Progenitor cell of endocrine pancreas (in vitro differentiated cells): ENCODE measurements at places on chromosomes 6 and 20. TPM values are rescaled to one million over a fixed set of nuclear protein-coding genes. Genes with fewer than 3 reads are reported as not detected.
A peak's percentile ranks its signal among the peaks of the same experiment; 100 is the strongest.

DNA sequence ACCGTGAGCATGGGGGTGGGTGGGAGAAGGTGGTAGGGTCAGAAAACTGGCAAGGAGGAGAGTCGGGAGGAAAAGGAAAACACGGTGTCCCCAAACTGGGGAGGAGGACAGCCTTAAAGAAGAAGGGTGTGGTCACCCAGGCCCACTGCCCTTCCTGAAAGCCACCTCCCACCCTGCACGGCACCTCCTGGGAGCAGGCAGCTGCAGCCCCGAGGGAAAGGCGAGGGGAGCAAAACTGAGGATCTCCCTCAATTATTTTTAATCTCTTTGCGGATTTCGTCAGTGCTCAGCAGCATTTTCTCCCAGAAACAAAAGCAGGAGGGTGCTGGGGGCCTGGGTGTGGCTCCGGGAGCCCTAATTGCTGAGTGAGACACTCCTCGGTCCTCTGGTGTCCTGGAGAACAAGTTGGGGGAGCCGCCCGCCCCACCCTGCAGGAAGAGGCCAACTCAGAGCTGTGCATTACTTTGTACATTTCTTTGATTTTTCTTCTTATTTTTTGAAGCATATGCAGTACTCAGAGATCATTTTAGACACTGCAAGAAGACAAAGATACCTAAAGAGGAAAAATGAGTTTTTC lies 56.4 kb downstream of the RIOK1 start:
- H3K27ac ChIP-seq, result no peak overlapping the region
- peaks cover 2% of the 10 kb centered on the region for H3K36me3 ChIP-seq
- peaks cover 4% of the 10 kb centered on the region for H3K27me3 ChIP-seq
- H3K4me1 ChIP-seq, result peaks cover 30% of the 10 kb centered on the region
- H3K4me3 ChIP-seq, result no peak overlapping the region

DNA sequence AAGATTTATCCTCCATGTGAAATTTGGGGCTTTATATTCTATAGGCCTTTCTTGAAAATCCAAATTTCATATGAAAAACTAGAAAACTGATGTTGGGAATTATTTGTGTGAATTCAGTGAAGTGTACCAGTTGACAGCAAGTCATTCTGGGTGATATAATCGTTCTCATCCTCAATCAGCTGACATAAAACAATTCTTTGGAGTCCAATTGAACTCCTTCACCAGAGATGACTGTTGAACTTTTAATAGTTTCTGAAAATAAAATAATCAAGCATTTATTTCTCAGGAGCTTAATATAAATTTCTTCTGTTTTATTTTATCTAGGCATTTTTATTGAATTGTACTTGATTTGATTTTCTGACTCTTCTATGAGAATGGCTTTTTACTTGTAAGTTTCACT lies 92.6 kb downstream of the ADGRB3 start:
- peaks cover 21% of the 10 kb centered on the region for H3K4me1 ChIP-seq
- no peak overlapping the region for H3K4me3 ChIP-seq
- no peaks in the 10 kb centered on the region for H3K36me3 ChIP-seq
- H3K27ac ChIP-seq, result no peak overlapping the region
- no peak for DNase-seq

DNA sequence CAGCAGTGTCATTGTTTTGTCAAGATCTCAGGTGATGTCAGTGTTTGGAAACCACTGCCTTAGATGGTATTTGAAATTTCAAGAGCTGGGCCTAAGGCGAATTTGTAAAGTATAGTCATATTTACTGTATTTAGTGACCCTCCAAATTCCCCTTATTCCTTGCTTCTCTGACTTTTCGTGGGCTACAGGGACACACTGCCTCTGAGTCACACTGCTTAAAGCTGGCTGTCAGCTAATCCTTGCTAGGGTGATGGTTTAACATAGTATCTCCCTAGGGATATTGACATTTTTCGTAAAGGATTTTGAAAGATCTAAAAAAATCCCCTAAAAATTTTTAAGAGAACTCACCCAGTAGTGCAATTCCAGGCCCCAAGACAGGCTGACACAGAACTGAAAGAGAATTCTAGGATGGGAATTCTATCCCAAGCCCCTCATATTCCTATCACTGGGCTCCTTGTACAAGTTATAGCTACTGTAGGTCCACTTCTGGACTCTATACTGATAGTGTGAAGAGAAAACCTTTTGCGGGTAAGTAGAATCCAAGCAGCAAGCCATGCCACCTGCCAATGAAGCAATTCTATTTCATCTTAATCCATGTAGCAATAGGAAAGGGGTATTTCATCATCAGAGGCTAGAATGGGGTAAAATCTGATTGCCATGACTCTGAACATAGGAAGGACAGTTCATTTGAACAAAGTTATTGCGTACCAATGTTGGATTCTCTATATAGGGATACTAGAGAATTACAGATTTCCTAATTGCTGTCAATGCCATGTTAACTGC lies 4.3 kb downstream of the BMP6 start:
- peaks cover 68% of the 10 kb centered on the region for H3K27me3 ChIP-seq
- no peak overlapping the region for H3K4me3 ChIP-seq
- H3K27ac ChIP-seq, result no peak overlapping the region
- no peaks in the 10 kb centered on the region for H3K36me3 ChIP-seq

MOCS1 gene
- 15.9 and 17.5 TPM in 2 replicates for total RNA-seq

TFAP2C gene
- total RNA-seq, result 0.50 and 0.80 TPM in 2 replicates

DNA sequence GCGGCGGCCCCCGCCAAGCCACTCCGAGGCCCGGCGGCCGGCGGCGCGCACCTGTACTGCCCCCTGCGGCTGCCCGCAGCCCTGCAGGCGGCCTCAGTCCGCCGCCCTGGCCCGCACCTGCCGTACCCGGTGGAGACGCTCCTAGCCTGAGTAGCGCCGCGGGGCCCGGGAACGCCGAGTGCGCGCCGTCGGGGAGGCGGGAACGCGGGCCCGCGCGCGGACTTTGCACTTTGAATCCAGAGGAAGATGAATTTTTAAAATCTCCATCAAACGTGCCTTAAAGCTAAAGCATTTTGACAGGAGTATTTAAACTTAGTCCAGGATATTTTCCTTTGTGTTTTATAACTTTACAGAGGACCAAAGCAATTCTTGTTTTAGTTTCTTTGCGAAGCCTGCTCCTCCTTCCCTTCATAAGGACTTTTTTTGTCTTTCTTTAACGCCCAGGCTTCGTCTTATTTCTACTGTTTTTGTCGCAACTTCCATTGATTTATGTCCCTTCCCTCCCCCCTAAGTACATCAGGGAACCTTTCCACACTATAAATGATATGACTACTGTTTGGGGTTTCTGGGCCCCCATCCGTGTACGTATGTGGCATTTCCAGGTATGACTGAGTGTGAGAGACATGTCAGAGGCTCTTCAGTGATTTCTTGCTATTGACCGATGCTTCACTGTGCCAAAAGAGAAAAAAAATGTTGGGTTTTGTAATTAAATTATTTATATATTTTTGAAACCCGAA lies 2.0 kb downstream of the FOXQ1 start:
- peak; percentile 57 for DNase-seq
- peak overlapping the region; percentile 62 for H3K4me3 ChIP-seq
- H3K36me3 ChIP-seq, result peaks cover 3% of the 10 kb centered on the region
- peaks cover 16% of the 10 kb centered on the region for H3K4me1 ChIP-seq
- peaks cover 63% of the 10 kb centered on the region for H3K27me3 ChIP-seq

DNA sequence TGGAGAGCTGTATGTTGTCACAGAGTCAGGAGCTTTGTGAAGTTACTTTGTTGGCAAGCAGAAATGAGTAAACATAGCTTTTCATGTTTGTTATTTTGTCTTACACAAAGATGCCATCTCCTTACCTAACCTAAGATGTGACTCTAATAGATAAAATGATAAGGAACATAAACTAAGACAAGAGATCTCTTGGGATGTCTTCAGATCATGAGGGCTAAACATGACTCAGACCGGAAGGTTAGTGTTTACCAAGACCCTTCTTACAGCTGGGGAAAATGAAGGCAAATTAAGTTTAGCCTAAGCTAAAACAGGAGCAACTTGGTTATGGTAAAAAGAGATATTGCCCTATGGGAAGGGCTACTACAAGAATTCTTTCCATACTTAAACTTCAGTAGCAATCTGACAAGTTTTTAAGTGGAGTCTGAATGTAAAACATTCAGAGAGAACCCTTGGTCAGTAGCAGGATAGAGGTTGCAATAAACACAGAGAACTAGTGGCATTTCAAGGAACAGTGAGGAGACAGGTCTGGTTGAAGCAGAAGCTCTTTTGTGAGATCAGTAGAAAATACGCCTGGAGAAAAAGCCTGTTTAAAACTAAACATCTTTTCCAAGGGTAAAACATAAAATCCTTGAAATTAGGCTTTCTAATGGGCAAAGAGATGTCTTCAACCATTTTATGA lies 29.9 kb downstream of the SGK1 start:
- no peak for DNase-seq
- H3K27ac ChIP-seq, result no peak overlapping the region
- no peak overlapping the region for H3K4me3 ChIP-seq
- no peaks in the 10 kb centered on the region for H3K27me3 ChIP-seq

DNA sequence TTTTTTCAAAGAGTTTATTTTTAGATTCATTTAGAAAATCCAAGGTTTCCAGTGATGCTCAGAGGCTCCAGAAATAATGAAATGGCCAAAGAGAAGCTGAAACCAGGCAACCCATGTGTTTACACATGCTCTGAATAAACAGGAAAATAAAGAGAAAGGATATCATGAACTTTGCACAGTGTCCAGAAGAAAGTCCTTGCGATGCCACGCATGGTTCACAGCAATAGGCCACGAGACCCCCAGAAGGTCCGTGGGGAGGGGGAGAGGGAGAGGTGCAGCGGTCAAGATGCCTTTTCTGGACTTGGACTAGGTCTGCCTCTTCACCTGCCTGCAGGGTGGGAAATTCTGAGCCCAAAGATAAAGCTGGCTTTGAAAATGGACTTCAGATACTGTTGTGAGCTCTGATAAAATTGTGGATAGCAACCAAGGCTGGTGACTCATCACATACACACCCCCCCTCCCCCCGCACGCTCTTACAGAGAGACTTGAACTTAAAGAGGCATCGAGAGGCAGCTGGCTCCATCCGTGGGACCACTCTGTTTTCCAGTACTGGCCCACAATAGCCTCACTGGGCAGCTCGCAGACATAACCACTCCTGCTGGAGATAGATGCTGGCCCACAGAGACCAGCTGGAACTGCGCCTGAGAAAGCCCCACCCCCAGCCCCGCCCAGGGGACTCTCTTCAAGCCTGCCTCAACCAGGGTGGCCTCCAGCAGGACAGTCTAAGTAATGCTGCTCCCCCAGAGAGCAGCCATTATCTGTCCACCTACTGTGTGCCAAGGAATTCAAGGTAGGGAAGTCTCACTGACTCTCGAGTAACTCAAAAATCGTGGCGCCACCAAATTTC lies 21.2 kb upstream of the NFATC2 start:
- peaks cover 19% of the 10 kb centered on the region for H3K4me1 ChIP-seq
- no peak for DNase-seq
- H3K27ac ChIP-seq, result no peak overlapping the region
- H3K36me3 ChIP-seq, result no peaks in the 10 kb centered on the region
- H3K4me3 ChIP-seq, result peak overlapping the region; percentile 24
- peaks cover 70% of the 10 kb centered on the region for H3K27me3 ChIP-seq

DNA sequence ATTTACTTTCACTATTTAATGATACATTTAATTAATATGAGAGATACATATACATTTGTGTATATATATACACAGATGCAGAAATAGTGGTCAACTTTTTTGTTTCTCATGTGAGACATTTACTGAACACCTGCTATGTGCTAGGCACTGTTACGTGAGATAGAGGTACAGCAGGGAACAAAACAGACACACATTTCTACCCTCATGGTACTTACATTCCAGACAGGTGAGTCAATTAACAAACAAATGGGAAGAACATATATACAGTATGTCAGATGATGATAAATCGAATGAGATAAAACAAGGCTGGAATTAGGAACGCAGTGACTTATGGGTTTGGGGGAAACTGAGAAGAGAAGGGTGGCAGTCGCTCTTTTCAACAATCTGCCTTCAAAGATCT lies 5.1 kb downstream of the TFB1M start:
- H3K4me3 ChIP-seq, result no peak overlapping the region
- DNase-seq, result no peak
- no peak overlapping the region for H3K27ac ChIP-seq
- H3K36me3 ChIP-seq, result peaks cover 20% of the 10 kb centered on the region

DNA sequence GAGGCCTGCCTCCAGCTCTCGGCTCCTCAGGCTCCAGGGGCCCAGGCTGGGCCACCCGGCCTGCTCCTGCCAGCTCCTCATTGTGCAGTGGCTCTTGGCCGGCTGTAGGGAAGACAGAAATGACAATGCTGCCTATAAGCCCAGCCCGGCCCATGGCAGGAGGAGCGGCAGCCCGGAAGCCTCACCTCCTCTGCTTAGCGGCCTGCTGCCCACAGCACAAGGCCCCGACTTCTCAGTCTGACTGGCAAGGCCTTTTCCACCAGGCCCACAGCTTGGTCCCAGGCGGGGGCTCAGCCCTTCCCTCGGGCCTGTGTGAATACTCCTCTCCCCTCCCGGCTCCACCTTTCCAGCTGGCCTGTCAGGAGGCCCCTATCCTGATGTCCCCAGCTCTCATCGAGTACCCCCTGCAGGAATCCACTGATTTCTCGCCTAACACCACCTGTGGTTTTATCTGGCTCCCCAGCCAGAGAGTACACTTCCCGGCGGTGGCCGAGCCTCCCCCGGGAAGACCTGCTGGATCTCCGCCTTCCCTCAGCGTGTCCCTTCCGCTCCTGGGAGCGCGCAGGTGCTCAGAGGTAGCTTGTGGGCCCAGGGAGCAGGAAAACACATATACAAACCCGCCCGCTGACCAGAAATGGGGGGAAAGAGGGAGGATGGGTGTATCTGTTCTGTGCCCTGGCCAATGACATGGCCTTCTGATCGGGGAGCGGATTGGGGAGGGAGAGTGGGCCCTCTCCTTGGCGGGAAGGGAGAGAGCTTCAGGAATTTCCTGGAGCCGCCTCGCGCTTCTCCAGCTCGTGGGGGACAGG lies 963 bp downstream of the DDRGK1 start:
- no peak for DNase-seq
- peaks cover 7% of the 10 kb centered on the region for H3K4me1 ChIP-seq
- H3K36me3 ChIP-seq, result peaks cover 17% of the 10 kb centered on the region
- peak overlapping the region; percentile 98 for H3K27ac ChIP-seq
